Activated T-helper 17 cell treated with anti-CD3 and anti-CD28 coated beads, Interleukin-2, amount 50 U/mL, for 72 hours (primary cell): ENCODE measurements at places on chromosomes 5 and 9.

- ATAC-seq = no peak
Measured at GRCh38 chr5:177484902-177485549, 11.6 kb upstream of the DBN1 start.

GRCh38 chr5:118952992-118953651 is 35.2 kb downstream of the DTWD2 start:
- no peak for ATAC-seq

- no peak for ATAC-seq
Measured at GRCh38 chr9:17318821-17319320, 184.0 kb downstream of the CNTLN start.

DNA sequence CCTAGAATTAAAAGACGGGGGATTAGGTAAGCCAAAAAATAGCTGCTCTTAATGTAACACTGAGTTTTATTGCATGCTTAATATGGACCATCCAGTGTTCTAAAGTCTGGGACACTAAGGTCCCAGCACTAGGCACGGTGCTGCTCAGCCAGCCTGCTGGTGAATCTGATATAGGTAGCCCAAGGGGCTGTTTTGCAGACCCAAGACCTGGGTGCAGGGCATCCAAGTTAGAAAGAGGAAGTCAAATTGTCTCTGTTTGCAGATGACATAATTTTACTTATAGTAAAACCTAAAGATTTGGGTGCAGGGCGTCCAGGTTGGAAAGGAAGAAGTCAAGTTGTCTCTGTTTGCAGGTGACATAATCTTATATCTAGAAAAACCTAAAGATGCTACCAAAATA is 17.8 kb downstream of the IFNA5 start:
- no peak for ATAC-seq

- ATAC-seq = no peak
Measured at GRCh38 chr9:15975101-15975778, 422.4 kb downstream of the CCDC171 start.

- no peak for ATAC-seq
Measured at GRCh38 chr9:37692622-37693221, 42.0 kb downstream of the FRMPD1 start.

DNA sequence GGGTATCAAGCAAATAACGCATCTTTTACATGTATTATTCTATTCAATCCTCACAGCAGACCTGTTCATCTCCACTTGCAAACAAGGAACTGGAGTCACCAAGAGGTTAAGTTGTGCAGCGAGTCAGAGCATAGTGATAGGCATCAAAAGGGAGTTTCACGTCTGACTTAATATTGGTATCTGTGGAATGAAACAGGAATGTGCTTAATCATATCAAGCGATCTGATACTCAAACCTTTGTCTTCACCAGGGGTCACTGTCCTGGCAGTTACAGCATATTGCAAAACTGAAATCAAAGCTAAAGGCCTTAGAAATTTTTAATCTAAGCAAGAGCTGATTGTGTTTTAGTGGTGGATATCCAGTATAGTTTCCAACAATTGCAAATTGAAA is 271.6 kb downstream of the PLK2 start:
- no peak for ATAC-seq

- ATAC-seq = no peak
Measured at GRCh38 chr5:176320577-176320976, 41.0 kb downstream of the KIAA1191 start.

GRCh38 chr9:3909966-3910650 is 384.3 kb upstream of the RFX3 start:
- ATAC-seq = peak; percentile 21

DNA sequence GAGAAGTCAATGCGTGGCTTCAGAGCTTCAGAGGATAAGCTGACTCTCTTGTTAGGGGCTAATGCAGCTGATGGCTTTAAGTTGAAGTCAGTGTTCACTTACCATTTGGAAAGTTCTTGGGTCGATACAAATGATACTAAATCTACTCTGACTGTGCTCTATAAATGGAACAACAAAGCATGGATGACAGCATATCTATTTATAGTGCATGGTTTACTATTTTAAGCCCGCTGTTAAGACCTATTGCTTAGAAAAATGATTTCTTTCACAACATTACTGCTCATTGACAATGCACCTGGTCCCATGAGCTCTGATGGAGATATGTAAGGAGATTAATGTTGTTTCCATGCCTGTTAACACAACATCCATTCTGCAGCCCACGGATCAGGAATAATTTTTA is 435.7 kb downstream of the MAT2B start:
- ATAC-seq = no peak

- no peak for ATAC-seq
Measured at GRCh38 chr9:124947727-124948391, 7.0 kb upstream of the GOLGA1 start.

DNA sequence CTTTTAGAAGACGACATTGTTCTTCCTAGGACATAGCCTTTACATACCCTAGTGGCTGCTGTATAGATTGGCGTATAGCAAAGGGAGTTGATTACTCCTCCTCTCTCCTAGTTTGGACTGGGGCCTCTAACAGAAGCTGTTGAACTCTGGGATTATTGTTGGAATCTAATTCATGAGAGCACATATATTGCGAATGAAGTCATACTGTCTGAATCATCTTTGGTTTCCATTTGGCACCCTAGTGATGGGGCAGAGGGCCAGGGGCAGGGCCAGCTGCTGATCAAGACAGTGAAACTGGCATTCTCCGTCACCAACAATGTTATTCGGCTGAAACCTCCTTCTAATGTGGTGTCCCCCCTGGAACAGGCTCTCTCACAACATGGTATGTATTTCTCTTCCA is 40.3 kb downstream of the NUP188 start:
- no peak for ATAC-seq

GRCh38 chr5:14560091-14560595 is 21.4 kb upstream of the OTULINL start:
- peak; percentile 24 for ATAC-seq

DNA sequence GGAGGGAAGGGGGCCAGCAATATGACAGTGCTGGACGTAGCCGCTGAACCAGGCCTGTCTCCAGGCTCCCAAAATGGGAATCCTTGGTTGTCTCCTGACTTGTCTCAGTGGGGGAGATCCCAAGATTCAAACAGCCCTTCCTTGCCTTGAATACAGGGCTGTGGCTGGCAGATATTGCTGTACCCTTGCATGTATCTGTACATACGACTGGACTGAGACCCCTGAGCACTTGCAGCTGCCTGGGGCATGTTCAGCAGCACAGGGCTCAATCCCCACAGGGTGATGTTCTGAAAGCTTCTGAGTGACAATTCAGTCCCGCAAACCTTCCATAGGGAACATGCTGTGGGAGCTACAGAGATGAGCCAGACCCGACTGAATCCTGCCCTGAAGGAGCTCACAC is 13.3 kb downstream of the OR13J1 start:
- no peak for ATAC-seq

- no peak for ATAC-seq
Measured at GRCh38 chr5:72268260-72268659, 51.8 kb downstream of the MRPS27 start.

GRCh38 chr5:179801304-179802206 is 5.1 kb downstream of the MGAT4B start:
- peak; percentile 58 for ATAC-seq

DNA sequence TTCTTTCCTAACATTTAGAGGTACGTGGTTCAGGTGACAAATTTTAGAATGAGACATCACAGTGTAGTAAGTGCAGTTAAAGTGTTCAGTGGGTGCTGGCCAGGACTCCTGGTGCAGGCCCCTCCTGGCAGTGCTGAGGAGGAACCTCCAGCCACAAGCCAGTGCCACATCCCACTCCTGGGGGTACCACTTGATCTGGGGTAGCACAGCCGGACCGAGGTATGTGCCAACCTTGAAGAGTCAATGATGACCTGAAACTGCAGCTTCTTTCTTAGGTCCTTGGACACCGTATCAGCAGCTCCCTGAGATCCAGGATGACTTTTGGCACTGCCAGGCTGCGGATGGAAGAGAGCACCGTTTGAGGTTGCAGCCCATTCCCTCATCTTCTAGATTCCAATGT is 310.4 kb upstream of the IRX4 start:
- no peak for ATAC-seq

DNA sequence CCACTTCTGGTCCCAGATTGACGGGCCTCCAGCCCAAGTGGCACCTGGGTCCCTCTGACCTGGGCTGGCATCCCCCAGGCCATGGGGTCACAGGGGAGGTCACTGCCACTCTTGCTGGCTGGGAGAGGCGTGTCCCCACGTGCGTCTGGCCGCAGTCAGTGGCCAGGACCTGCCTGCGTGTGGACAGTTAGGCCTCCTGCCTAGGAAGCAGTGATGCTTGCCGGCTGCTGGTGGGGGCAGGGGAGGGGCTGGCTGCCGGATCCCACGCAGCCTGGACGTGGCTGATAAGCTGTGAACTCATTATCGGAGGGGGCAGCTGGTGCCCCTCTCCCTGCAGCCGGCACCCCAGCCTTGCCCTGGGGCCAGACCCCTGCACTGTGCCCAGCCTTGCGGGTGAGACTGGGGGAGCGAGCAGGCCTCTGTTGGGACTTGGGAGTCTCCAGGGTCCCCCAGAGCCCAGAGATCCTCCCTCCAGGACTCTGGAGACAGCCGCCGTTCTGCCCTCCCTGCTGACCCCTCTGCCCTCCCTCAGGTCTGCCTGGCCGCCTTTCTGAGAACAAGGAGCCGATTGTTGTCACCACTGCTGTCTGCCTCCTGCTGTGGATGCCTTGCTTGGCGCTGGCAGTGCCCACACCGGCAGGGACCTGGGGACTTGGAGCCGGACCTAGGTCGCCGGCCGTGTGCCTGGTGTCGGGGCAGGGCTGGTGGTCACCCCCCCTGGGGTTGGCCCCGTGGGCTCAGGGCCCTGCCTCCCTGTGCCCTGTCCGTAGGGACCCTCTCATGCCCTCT is 12.3 kb downstream of the RXRA start:
- ATAC-seq = no peak

- peak; percentile 95 for ATAC-seq
Measured at GRCh38 chr5:179914032-179914755, 6.5 kb upstream of the TBC1D9B start.

- ATAC-seq = no peak
Measured at GRCh38 chr9:82467436-82467835, 478.9 kb downstream of the SPATA31D1 start.

DNA sequence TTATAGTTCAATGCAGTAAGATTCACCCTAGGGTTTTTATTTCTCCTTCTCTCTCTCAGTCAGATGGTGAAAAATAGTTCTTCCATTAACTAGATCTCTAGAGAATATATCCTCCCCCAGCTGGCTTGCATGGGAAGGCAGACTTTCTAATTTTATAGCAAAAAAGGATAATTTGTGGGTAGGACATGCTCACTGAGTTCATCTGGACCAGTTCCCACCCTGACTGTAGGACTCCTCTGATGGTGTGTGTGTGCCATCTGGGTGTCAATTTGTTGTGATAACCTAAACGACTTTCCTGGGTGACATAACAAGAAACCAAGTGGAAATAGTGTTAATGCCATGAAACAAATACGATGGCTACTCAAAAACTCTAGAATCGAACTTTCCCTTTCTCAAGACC is 44.9 kb downstream of the APBA1 start:
- ATAC-seq = no peak

- no peak for ATAC-seq
Measured at GRCh38 chr5:1481959-1482331, 36.7 kb upstream of the SLC6A3 start.

GRCh38 chr9:92711146-92711545 is 41.2 kb upstream of the IPPK start:
- ATAC-seq = no peak

DNA sequence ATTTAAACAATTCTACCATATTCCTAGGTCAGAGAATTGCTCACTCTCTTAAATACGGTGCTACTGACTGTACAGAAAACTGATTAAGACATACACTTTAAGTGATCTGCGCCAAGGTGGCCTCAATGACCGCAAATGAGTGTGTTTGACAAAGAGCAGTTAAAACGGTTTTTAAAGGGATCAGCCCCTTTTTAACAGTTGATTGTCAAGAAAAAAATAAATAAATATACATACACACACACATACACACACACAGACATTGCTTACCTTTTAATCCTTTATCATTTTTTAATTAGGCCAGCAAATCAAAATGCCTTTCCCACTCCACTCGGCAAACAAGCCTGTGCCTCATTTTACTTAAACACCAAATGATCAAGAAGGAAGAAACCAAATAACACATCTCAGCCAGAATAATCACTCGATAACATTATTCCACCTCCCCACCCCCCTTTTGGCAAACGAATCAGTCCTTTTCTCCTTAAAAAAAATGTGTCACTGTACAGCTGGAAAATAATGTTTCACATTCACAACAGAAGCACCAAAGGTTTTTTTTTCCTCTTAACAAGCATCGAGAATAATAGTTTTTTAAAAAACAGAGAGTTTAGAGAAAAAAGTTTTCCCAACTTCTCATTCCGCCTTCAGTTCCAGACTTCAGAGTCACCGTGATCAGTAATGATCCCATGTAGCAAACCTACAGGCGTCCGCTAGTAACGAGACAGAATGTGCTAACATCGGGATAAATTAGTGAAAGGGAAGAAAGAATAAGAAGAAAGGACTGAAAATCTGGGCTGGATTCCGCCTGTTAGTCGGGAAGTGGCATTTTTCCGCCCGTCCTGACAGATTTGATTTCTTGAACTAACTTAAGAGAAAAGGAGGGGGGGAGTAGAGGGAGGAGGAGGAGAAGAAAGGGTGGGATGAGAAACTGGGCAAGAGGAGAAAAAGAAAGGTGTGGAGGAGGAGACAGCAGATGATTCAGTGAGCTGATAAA is at the start of gene ZNF608:
TSS of gene ZNF608 (minus strand) at position 712 of the 988 bp plus-strand sequence. CDS start 1,650 bp downstream, outside the sequence.
- ATAC-seq = no peak

DNA sequence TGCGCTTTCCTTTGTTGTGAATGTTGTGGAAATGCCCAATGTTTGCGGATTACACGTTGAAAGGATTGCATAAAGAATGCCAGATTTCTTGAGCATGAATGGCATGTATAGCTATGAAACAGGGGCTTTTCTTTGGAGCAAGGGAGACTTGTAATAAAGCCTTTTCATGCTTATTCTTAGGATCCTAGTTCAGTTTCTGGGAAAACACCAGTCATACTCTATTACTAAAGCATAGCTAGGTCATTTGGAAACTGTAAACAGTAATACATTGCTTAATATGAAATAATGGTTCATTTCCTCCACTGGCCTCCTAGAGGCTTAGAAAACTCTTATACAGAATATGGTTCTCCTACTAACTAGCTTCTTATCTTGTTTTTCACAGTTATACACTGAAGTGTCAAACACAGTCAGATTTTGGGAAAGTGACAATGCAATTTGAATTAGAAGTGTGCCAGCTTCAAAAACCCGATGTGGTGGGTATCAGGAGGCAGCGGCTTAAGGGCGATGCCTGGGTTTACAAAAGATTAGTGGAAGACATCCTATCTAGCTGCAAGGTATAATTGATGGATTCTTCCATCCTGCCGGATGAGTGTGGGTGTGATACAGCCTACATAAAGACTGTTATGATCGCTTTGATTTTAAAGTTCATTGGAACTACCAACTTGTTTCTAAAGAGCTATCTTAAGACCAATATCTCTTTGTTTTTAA is 104.2 kb downstream of the MELK start:
- peak; percentile 85 for ATAC-seq

- ATAC-seq = no peak
Measured at GRCh38 chr5:93582677-93583438, at the start of gene NR2F1. TSS of gene NR2F1 (plus strand) at chr5:93583222. CDS start at chr5:93585024, 1,802 bp downstream.
